ENCODE measurements at places on chromosomes 4 and X. TPM values are rescaled to one million over a fixed set of nuclear protein-coding genes. Genes with fewer than 3 reads are reported as not detected.

HERC6 gene
- 8.7 TPM for total RNA-seq

SPANXC gene
- not detected for total RNA-seq

RBM41 gene
- 16.0 TPM for total RNA-seq

CT47B1 gene
- not detected for total RNA-seq

SLC35A2 gene
- 13.2 TPM for total RNA-seq

CDK16 gene
- total RNA-seq: 113 TPM

IGSF1 gene
- total RNA-seq: not detected

SLC6A8 gene
- 8.9 TPM for total RNA-seq

HTATSF1 gene
- total RNA-seq: 34.6 TPM

CHIC1 gene
- total RNA-seq: 12.9 TPM

GAGE12H gene
- not detected for total RNA-seq

NUDT6 gene
- total RNA-seq: 18.0 TPM

RADX gene
- total RNA-seq: 2.5 TPM

CXXC4 gene
- not detected for total RNA-seq

BEND4 gene
- not detected for total RNA-seq

DDIT4L gene
- 6.5 TPM for total RNA-seq

EGFL6 gene
- total RNA-seq: not detected

CYSLTR1 gene
- 0.29 TPM for total RNA-seq

DUSP9 gene
- total RNA-seq: under 0.01 TPM

ZIC3 gene
- total RNA-seq: not detected

ADGRG2 gene
- total RNA-seq: 0.17 TPM

MSX1 gene
- total RNA-seq: 14.4 TPM

SOWAHB gene
- total RNA-seq: 0.17 TPM

MAGEC1 gene
- total RNA-seq: not detected

MAOB gene
- 7.7 TPM for total RNA-seq

SMS gene
- 324 TPM for total RNA-seq

SCML2 gene
- 1.7 TPM for total RNA-seq

PRKG2 gene
- 23.3 TPM for total RNA-seq

MAGEA2 gene
- total RNA-seq: not detected

BBS12 gene
- total RNA-seq: 6.1 TPM

KLHL4 gene
- 0.58 TPM for total RNA-seq

IBSP gene
- total RNA-seq: not detected

UGT2A1 gene
- total RNA-seq: not detected

CT45A10 gene
- not detected for total RNA-seq

PPP1R2C gene
- not detected for total RNA-seq

SULT1B1 gene
- under 0.01 TPM for total RNA-seq

TMPRSS11F gene
- total RNA-seq: not detected

C1QTNF7 gene
- total RNA-seq: 0.50 TPM

RTL3 gene
- 0.29 TPM for total RNA-seq

SRPK3 gene
- total RNA-seq: 0.58 TPM

NAP1L3 gene
- total RNA-seq: 4.9 TPM

SSX3 gene
- total RNA-seq: not detected

FOXR2 gene
- total RNA-seq: not detected

NAT8L gene
- total RNA-seq: 0.17 TPM

EPGN gene
- total RNA-seq: 0.17 TPM

BEND2 gene
- total RNA-seq: not detected

PASD1 gene
- total RNA-seq: not detected

SLAIN2 gene
- 32.4 TPM for total RNA-seq

CNGA1 gene
- total RNA-seq: not detected

PDS5A gene
- total RNA-seq: 62.1 TPM

SLC9A7 gene
- total RNA-seq: 67.9 TPM

NDST3 gene
- total RNA-seq: not detected

MAP3K15 gene
- total RNA-seq: under 0.01 TPM

SPANXD gene
- not detected for total RNA-seq

CLDN34 gene
- not detected for total RNA-seq

GASK1B gene
- total RNA-seq: 77.5 TPM

Data from smooth muscle cell of trachea (primary cell).